Kidney epithelial cell (primary cell): ENCODE measurements at places on chromosomes 2 and 18.

DNA sequence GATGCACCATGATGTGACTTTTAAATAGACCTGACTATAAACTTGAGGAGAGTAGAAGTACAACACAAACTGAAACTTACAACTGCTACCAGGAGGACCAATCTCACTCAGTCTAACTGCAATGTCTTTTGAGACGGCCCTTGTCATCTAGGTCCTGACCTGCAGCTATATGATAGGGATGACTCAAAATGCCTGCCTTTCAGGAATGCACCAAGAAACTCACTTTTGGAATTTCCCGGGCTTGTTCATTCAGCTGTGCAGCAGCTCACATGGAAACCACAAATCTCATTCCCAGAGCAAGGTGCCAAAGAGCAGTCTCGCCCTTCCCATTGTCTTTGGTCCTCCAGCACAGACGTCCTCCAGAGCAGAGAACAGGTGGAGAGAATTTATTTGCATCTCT is 113.7 kb downstream of the SPOPL start:
- peak; percentile 96 for DNase-seq

- peak; percentile 55 for DNase-seq
Measured at GRCh38 chr2:28435814-28436351, 43.2 kb downstream of the FOSL2 start.

GRCh38 chr2:171226461-171226860 is 65.8 kb upstream of the TLK1 start:
- no peak for DNase-seq

GRCh38 chr2:233083782-233084181 is 23.6 kb downstream of the INPP5D start:
- no peak for DNase-seq

- DNase-seq: no peak
Measured at GRCh38 chr2:147211484-147211883, 633.3 kb upstream of the ACVR2A start.

DNA sequence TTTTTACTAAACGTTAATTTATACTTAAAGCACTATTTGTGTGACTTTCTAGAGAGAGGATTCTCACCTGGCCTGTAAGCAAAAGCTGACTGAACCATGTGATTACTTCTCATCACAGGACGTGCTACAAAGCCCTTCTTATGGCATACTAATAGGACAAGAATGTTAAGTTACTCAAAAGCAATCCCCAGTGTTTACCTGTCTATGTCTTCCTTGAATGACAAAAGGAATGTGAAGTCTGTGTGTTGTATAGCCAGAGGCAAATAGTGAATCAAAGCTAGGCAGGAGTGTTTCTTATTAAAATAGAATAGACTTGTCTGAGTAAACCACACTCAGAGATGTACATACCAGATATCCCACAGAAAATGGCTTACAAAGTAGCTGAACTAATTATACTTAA is 1465.5 kb downstream of the SUCLG1 start:
- peak; percentile 91 for DNase-seq

DNA sequence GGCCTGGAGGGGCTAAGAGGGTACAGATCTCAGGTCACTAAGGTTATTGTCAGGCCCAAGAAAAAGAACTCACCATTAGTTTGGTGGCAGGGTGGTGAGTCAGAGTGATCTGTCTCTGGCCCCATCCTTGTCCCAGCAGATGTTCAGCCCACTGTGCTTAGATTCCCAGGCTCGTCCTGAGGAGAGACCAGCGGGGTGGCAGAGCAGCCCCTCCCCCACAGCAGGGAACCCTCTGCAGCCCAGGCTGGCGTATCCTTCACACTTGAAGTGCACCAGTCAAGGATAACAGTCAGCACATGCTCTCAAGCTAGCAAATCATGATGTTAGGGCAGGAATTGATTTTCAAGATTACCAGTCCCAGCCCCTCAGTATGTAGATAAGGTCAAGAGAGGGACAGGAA is 43.1 kb downstream of the TMEM185B start:
- DNase-seq: no peak

- no peak for DNase-seq
Measured at GRCh38 chr2:8478471-8478793, 203.4 kb upstream of the ID2 start.
